ENCODE measurements at places on chromosomes 2 and 18.

DNA sequence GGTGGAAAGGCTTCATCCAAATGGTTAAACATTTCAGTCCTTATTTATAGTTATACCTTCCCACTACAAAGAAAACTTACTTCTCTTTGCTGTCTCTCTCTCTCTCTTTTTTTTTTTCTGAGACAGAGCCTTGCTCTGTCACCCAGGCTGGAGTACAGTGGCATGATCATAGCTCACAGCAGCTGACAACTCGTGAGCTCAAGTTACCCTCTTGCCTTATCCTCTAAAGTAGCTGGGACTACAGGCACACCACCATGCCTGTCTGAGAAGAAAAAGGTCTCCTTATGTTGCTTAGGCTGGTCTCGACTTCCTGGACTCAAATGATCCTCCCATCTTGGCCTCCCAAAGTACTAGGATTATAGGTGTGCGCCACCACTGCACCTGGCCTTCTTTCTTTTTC lies 32.3 kb upstream of the OLA1 start:
- no peak for ATAC-seq

GRCh38 chr2:56185582-56186046 lies 1.8 kb downstream of the CCDC85A start:
- peak; percentile 12 for ATAC-seq

DNA sequence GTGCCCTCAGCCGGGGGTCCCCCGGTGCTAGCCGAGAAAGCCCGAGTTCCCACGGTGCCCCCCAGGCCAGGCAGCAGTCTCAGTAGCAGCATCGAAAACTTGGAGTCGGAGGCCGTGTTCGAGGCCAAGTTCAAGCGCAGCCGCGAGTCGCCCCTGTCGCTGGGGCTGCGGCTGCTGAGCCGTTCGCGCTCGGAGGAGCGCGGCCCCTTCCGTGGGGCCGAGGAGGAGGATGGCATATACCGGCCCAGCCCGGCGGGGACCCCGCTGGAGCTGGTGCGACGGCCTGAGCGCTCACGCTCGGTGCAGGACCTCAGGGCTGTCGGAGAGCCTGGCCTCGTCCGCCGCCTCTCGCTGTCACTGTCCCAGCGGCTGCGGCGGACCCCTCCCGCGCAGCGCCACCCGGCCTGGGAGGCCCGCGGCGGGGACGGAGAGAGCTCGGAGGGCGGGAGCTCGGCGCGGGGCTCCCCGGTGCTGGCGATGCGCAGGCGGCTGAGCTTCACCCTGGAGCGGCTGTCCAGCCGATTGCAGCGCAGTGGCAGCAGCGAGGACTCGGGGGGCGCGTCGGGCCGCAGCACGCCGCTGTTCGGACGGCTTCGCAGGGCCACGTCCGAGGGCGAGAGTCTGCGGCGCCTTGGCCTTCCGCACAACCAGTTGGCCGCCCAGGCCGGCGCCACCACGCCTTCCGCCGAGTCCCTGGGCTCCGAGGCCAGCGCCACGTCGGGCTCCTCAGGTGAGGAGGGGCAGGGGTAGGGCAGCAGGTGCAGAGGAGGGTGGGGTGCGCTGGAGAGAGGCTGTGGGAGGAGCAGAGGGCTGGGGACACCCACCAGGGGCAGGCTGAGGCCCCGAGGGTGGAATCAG lies 14.1 kb upstream of the GMPPA start:
- ATAC-seq, result peak; percentile 75

DNA sequence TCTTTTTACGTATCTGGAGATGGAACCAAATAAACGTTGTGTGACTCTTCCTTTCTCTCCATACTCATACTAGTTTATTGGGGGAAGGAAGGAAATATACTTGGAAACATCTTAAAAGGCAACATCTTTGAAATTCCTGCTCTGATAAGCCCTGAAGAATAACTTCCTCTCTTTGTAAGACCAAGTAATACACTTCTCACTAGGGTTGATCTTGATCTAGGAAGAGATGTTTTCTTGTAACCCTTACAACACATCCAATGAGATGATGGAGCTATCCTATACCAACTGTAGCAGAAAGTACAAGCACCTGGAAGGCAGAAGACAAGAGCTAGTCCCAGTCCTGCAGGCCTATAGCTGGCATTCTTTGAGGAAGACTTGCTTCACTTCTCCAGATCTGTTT lies 2.0 kb downstream of the ANKRD44 start:
- no peak for ATAC-seq

DNA sequence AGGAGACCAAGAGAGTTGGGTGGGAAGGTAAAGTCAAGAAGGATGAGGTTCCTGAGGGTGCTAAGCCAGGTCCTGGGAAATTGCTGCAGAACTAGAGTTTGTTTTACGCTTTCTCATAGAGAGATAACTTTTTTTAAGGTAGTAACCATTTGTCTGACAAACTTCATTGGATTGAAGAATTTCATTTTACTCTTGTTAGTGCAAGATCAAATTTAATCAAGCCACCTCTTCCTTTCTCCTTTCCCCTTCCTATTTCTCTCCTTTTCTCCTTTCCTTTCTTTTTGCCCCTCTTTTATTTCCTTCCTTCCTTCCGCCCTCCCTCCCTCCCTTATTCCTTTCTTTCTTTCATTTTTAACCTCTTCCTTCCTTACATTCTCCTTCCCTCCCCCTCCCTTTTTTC lies 65.4 kb downstream of the RDH14 start:
- ATAC-seq, result no peak

DNA sequence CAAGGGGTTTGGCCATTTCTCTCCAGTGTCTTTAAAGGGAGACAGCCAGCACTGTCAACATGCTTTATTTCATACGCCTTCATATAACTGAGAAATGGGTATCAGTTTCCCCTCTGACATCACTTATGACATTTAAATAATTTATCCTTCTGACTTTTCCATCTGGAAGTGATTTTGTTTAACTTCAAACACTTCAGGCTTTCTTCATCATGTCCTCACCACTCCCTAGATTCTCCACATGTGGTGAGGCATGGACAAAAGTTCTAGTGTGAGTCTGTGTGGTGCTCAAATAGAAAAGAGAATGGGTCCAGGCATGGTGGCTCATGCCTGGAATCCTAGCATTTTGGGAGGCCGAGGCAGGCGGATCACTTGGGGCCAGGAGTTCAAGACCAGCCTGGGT lies 158.6 kb downstream of the TXNL1 start:
- no peak for ATAC-seq

- ATAC-seq, result no peak
Measured at GRCh38 chr18:21684731-21685130, 19.8 kb downstream of the ABHD3 start.

- no peak for ATAC-seq
Measured at GRCh38 chr2:141714496-141714895, 416.3 kb downstream of the LRP1B start.

DNA sequence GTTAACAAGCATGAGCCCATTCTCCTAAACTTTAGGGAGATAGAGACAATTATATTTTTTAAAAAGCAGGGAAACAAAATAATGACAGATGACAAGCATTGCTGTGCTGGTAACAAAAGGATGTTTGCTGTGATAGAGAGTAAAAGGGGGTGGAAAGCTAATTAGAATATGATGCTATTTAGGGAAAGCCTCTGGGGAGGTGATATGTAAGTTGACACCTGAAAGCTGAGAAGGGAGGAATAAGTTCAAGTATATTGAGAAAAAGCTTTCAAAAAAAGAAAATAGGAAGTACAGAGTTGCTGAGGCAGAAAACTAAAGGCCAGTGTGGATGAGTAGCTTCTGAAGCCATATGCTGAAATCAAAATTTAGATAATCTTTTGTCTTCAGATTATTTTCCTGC lies 565.2 kb upstream of the NRXN1 start:
- ATAC-seq, result no peak

DNA sequence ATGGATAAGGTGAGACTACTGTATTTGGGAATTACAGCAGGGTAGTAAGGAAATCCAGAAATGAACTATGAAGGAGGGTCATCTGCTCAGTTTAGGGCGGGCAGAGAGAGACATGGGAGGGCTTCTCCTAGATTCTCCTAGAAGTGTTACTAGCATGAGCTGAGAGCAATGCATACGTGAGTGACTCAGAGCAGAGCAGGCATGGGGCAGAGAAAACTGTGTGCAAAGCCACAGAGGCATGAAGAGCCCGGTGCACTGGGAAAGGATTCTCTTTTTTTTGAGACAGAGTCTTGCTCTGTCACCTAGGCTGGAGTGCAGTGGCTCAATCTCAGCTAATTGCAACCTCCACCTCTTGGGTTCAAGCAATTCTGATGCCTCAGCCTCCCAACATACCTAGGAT lies 116.2 kb downstream of the SOCS6 start:
- ATAC-seq, result no peak

DNA sequence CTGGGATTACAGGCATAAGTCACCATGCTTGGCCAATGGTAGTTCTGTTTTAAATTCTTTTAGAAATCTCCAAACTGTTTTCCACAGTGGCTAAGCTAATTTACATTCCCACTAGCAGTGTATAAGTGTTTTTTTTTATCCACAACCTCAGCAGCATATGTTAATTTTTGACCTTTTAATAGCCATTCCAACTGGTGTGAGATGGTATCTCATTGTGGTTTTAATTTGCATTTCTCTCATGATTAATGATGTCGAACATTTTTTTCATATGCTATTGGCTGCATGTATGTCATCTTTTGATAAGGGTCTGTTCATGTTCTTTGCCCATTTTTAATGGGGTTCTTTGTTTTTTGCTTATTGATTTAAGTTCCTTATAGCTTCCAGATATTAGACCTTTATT lies 20.0 kb downstream of the MOCOS start:
- ATAC-seq, result peak; percentile 87

- ATAC-seq, result no peak
Measured at GRCh38 chr2:110998311-110998710, 122.4 kb upstream of the BCL2L11 start.
